ENCODE measurements at places on chromosomes 11 and 22.

DNA sequence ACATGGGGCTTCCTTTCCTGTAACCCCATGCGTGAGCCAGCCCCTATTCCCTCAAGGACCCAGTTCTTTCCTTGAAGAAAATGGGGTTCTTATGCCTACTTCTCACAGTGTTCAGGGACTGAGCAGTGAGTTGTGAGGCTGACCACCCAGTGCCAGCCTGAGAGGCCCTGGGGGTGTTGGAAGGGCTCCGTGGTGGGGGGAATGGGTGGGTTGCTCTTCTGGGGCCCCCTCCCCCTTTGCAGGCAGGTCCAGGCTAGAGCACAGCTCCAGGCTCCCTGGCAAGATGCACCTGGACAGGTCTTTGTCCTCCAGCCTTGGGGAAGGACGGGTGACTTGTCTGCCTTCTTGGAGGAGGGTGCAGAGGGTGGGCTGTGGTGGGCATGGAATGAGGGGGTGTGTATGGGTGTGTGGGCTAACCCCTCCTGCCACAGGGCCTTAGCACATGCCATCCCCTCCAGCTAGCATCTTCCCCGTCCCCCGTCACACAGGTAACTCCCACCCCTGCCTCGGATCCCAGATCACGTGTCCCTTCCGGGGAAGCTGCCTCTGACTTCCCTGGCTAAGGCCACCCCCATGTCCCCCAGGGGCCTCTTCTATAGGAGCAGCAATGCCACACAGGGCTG is 64.6 kb downstream of the MYEOV start:
- no peak for DNase-seq

GRCh38 chr11:75135651-75136050 is 15.3 kb upstream of the SLCO2B1 start:
- DNase-seq, result no peak

DNA sequence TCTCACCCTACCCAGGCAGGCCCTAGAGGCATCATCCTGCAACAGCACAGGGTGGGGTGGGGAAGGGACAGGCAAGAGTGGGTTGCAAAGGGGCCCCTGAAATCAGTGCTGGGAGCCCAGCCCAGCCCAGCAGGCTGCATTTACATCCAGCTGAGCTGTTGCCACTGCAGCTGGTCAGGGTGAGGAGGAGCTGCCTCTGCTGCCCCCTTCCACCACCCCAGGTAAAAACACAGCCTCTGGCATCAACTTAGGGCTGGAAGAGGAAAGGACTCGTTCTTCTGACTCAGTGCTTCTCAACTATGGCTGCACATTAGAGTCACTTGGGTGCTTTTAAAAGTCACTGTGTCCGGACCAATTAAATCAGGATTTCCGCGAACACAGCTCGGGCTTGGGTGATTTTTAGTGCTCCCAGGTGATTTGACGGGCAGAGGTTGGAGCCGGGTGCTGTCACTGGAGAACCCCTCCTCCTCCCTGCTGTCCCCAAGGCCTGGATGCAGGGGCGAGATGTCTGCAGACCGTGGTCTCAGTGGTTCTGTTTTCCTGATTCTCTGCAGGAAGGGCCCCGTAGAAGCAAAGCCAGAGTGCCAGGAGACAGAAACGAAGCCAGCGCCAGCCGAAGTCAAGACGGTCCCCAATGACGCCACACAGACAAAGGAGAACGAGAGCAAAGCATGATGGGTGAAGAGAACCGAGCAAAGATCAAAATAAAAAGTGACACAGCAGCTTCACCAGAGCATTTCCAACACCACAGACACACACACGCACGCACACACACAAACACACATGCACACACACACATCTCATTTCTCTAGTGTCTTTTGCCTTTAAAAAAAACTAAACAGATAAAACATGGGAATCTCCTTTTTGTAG is 39.4 kb upstream of the TTC12 start:
- peak; percentile 3 for DNase-seq

DNA sequence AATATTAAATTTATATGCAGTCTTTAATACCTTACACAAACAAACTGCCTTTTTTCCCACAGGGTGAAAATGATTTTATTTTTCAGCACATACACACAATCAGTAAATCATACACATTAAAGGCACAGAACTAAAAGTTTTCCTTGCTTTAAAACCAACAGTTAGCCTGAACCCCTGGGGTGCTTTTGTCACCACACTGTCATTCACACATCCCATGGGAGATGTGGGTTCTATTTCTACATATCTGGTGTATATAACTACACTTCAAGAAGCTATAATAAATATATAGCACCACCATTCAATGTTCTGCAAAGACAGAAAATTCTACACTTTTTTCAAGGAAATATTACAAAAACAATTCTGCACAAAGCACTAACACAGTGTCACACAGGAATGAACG is 197.0 kb downstream of the GUCY1A2 start:
- no peak for DNase-seq

- no peak for DNase-seq
Measured at GRCh38 chr11:25970726-25971508, 361.0 kb upstream of the ANO3 start.

- peak; percentile 74 for DNase-seq
Measured at GRCh38 chr11:19905280-19905853, 192.7 kb downstream of the NAV2 start.

DNA sequence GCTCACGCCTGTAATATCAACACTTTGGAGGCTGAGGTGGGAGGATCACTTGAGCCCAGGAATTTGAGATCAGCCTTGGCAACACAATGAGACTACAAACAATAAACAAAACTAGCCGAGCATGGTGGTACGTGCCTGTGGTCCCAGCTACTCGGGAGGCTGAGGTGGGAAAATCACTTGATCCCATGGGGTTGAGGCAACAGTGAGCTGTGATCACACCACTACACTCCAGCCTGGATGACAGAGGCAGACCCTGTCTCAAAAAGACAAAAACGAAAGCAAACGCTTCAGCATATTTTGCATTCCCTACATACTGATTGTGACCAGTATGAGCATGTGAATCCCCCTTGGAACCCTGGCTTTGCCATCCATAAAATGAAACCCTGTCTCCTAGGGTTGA is 33.9 kb upstream of the MN1 start:
- peak; percentile 45 for DNase-seq

- DNase-seq, result peak; percentile 93
Measured at GRCh38 chr11:71988050-71988449, 10.7 kb upstream of the IL18BP start.

DNA sequence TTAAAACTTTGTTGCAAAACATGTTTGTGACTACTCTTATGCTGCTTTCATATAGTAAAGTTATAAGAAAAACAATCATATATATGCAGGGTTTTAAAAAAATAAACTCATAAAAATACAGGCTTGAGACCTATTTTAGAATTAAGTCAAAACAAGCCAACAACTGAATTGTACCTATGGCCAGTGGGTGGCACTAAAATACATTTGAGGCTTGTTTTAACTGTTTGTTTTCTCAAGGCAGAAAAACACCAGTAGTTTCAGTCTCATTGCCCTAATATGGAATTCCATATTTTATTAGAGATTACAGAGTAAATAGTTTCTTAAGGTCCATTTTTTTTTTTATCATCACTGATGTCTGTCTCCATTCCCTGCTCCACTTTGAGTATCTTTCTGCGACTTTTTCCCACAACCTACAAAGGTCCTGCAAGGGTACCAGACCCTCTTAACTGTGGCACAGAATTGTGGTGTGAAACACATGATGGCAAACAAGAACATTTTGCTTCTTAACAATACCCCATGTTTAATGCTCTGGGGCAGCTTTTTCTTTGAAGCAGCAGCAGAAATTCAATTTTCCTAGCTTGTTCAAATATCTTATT is 8.5 kb upstream of the CCDC89 start:
- DNase-seq, result peak; percentile 74

DNA sequence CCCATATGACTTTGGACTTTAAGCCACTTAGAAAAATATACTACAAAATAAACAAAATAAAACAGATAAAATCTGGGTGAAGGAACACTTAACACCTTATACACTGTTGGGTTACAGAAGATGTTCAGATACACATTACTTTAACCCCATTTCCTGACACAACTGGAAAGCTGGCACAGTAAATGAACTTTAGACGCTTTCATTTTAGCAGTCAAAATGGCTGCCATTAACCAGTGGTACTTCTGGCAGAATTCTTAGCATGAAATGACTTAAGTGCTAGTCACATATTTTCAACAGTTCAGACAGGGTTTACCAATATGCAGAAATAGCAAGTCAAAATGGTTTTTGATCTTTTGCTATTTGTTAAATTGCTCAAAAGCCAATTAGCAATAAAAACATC is 37.9 kb downstream of the PIK3C2A start:
- no peak for DNase-seq

GRCh38 chr11:15783619-15784018 is 572.7 kb downstream of the SOX6 start:
- DNase-seq, result no peak

GRCh38 chr11:66857234-66857926 is 516 bp downstream of the LRFN4 start:
- DNase-seq, result peak; percentile 32

GRCh38 chr11:69826773-69827172 is 7.6 kb upstream of the FGF3 start:
- no peak for DNase-seq

DNA sequence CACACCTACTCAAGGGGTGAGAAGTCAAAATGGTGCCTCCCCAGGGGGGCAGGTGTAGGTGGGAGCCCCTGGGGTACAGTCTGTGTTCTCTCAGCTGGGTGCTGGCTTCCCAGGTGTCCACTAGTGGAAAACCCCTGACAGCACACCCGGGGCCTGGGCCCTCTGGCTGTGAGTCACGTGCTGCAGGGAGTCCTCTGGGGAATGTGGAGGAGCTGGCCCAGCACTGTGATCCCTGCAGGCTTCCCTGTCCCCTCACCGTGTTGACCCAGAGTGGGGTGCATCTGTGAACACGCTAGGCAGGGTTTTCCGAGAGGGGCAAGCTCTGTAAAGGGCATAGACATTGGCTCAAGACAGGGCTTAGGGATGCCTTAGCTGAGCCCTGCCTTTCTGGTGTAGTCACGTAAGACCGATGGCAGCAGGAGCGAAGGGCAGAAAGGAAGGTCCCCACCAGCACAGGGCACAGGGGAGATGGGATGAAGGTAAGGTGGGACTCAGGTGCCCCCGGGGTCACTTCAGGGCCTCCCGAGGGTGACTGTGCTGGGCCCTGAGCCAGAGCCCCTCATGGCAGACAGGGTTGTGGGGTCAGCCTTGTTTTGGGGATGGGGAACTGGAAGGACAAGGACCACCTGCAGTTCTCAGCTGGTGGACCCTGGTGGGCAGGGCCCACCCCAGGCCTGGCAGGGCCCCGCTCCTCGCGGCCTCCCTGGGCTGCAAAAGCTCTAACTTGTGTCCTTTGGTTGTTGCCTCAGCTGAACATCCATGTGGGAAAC is 14.1 kb downstream of the DERL3 start:
- DNase-seq, result no peak

DNA sequence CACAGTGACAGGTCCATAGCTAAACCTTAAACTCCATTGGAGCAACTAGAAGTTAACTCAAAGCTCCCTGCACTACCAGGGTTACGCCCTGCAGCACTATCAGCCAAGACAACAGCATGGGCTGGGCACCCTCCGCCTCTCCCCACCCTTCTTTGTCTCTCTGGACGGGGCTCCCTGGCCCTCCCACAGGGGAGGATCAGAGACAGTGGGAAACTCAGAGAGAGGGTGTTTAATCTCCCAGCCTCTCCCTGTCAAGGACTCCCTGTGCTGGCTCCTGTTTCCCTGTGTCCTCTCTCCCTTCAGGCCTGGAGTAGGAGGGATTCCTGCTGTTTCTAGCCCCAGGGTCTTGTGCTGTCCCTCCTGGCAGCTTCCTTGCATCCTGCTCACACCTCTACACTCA is 56.9 kb upstream of the CSNK2A3 start:
- no peak for DNase-seq

GRCh38 chr22:41925783-41926460 is 684 bp downstream of the TNFRSF13C start:
- DNase-seq, result peak; percentile 47

DNA sequence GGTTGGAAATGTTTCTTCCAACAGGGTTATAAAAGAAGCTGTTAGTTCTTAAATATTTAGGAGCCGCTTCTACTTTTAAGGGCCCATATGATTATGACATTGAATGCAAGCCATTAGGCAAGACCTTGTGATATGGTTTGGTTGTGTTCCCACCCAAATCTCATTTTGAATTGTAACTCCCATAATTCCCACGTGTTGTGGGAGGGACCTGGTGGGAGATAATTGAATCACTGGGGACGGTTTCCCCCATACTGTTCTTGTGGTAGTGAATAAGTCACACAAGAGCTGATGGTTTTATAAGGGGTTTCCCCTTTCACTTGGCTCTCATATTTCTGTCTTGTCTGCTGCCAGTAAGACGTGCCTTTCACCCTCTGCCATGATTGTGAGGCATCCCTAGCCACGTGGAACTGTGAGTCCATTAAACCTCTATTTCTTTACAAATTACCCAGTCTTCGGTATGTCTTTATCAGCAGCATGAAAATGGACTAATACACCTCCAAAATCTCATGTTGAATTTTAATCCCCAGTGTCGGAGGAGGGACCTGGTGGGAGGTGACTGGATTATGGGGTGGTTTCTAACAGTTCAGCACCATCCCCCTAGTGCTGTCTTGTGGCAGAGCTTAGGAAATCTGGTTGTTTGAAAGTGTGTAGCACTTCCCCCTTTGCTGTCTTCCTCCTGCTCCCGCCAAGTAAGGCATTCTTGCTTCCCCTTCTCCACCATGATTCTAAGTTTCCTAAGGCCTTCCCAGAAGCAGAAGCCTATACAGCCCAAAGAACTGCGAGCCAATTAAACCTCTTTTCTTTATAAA is 4.3 kb downstream of the CD59 start:
- DNase-seq, result peak; percentile 57

DNA sequence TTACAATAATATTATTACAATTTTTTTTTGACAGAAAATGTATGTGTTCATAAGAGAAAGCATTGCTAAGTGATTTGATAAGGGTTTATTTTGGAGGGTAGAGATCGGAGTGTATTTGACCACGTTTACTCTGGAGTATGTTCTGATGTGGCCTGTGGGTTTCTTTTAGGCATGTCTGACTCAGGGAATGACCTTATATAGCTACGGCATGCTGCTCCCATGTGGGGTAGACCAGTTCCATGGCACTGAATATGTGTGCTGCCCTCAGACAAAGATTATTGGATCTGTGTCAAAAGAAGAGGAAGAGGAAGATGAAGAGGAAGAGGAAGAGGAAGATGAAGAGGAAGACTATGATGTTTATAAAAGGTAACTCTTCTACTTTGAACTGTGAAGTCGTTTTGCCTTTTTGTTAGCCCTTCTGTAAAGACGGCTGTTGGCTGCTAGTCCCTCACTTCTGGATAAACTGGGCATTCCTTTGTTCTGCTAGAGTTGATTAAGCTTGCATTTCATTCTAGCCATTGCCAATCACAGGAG is 38.1 kb upstream of the ST14 start:
- peak; percentile 61 for DNase-seq

DNA sequence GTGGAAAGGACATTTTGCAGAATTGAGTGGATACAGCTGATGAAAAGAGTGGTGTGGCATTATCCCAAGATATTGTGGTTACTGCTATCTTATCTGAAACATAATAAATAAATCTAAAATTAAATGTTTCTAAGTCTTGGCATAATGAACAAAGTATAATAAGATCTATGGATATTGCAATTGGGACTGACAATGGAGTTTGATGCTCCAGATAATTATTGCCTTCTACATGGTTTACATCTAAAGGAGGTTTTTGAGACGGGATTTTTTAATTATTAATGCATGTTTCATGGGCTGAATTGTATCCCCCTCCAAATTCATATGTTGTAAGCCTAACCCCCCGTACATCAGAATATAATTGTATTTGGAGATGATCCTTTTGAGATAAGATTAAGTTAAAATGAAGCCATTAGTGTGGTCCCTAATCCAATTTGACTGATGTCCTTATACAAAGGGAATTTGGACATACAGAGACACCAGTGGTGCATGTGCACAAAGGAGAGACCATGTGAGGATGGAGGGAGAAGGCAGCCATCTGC is 198.5 kb downstream of the MSANTD4 start:
- DNase-seq, result no peak

- no peak for DNase-seq
Measured at GRCh38 chr11:8830641-8831040, 80.3 kb upstream of the AKIP1 start.

Data from EH (cell line).